ENCODE measurements at places on chromosomes 2 and 18. TPM values are rescaled to one million over a fixed set of nuclear protein-coding genes. Genes with fewer than 3 reads are reported as not detected.

LOXHD1 gene
- 0.13 TPM for total RNA-seq

IL18R1 gene
- 41.3 TPM for total RNA-seq

CCDC141 gene
- 13.0 TPM for total RNA-seq

CRYGD gene
- total RNA-seq, result not detected

TNFRSF11A gene
- total RNA-seq, result 15.8 TPM

SLC5A7 gene
- total RNA-seq, result not detected

PAX8 gene
- 1.9 TPM for total RNA-seq

CCDC102B gene
- 2.3 TPM for total RNA-seq

ALPG gene
- total RNA-seq, result not detected

HOXD4 gene
- not detected for total RNA-seq

SH3RF3 gene
- 0.40 TPM for total RNA-seq

MAL gene
- total RNA-seq, result 354 TPM

PELI1 gene
- 28.2 TPM for total RNA-seq

C2orf81 gene
- total RNA-seq, result 3.8 TPM

FLACC1 gene
- total RNA-seq, result 4.9 TPM

G6PC2 gene
- total RNA-seq, result not detected

TNFAIP6 gene
- not detected for total RNA-seq

SRD5A2 gene
- not detected for total RNA-seq

OSR1 gene
- total RNA-seq, result not detected

HOXD1 gene
- not detected for total RNA-seq

GCG gene
- total RNA-seq, result not detected

GRHL1 gene
- 0.48 TPM for total RNA-seq
